Stimulated activated CD4-positive, alpha-beta T cell treated with anti-CD3 and anti-CD28 coated beads, Interleukin-1b, Interleukin-23, amount 100 ng/mL, for 1 hour (primary cell): ENCODE measurements at places on chromosomes 2 and 18.

DNA sequence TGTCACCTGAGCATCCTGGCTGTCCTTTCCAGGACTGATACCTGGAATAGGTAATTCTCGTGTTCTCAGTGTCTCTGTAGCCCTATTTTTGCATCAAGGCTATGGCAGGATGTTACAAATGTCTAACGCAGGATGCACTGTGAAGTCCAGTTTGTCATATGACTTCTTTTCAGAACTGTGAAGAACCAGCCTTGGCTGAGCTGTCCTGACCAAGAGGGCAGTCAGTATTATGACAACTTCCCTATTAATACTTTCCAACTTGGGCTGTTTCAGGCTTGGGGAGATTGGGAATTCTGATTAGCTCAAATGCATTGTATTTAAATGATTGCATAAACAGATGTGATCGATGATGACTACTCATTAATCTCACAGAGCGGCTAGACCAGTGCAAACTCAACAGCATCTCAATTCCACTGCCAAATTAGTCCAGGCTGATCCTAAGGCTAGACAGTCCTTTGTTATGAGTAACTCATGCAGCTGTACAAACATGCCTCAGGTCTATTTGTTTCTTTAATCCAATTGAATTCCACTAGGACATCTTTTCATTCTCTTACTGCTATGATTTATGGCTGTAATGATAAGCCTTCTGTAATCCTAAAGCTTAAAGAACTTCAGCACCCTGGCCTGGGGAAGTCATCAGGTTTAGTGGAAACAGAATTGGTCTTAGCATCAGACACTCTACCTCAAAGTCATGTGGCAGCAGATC is 331.6 kb downstream of the KCNS3 start:
- no peak for DNase-seq

DNA sequence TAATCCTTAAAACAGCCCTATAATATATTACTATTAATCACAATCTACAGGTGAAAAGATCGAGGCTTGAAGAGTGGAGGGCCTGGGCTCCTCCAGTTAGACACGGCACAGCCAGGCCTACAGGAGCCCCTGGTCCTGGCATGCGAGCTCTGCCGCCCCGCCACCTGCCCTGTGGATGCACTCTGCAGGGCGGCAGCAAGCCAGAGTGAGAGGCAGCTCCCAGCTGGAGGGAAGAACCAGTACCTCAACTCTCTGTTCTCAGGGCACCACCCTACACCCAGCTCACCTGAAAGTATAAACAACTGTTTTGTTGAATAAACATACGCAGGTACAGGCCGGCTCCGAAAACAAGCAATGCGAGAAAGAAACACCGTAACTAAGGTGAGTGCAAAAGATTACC is 34.6 kb downstream of the EIPR1 start:
- DNase-seq, result no peak

DNA sequence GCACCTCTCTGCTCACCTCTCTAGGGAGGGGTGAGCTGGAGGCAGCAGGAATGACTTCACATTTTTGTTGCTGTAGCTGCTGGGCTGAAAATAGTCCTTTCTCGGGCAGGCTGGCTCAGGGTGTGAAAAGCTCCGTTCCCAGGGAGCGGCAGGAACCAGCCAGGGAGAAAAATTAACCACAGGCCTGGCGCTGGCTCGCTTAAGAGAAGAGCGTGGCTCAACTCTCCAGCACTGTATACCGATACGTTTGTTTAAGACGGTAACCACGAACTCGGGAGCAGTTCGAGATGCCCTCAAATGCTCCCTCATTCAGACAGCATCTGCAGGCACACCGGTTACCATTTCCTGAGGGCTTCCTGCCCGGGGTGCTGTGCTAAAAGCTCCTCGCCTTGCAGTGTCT is 129.6 kb downstream of the CELF4 start:
- DNase-seq, result no peak

DNA sequence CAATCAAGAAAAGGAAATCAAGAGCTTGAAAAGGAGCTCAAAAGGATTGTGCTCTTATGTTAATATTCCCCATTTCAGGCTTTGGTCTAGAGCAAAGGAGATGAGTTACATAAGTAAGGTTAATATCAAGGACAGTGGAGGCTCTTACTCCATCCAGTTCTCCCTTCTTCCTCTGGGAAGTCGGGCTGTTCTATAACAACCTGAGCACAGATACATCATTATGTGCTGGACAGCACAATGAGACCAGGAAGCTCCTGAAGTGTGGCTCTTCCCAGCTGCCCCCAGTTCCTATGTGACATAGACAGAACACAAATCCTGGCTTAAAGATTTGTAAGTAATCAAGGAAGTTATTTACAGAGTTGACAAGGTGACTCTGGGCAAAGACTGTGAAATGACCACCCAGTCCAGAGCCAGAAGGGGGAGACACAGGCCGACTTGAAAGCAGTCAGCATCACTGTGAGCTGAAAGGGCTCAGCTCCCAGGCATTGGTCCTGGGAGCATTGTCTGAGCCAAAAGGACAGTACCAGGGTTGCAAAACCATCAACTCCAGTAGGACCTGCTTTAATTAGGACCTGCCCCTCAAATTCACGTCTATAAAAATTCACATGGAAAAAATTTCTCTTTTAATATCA is 917.6 kb upstream of the ACVR2A start:
- no peak for DNase-seq

GRCh38 chr2:230765611-230766300 is 53.1 kb downstream of the CAB39 start:
- no peak for DNase-seq

- DNase-seq, result no peak
Measured at GRCh38 chr2:138433995-138434951, 67.3 kb upstream of the SPOPL start.

DNA sequence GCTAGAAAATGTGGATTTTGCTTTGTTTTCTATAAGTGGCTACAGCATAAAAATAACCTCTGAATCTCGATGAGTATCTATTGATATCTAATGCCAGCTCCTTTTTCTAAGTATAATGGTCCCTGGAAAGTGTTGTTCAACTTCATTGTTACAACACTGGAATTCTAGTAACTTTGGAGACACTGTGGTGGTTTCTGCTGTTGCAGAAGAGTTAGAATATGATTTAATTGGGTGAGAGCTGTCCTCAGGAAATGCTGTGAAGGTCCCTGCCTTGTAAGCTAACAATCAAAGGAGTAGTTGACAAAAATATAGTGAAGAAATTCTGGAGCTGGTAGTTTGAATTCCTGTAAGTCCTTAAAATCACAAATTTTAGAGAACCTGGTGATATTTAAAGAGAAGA is 62.1 kb downstream of the C18orf63 start:
- no peak for DNase-seq

DNA sequence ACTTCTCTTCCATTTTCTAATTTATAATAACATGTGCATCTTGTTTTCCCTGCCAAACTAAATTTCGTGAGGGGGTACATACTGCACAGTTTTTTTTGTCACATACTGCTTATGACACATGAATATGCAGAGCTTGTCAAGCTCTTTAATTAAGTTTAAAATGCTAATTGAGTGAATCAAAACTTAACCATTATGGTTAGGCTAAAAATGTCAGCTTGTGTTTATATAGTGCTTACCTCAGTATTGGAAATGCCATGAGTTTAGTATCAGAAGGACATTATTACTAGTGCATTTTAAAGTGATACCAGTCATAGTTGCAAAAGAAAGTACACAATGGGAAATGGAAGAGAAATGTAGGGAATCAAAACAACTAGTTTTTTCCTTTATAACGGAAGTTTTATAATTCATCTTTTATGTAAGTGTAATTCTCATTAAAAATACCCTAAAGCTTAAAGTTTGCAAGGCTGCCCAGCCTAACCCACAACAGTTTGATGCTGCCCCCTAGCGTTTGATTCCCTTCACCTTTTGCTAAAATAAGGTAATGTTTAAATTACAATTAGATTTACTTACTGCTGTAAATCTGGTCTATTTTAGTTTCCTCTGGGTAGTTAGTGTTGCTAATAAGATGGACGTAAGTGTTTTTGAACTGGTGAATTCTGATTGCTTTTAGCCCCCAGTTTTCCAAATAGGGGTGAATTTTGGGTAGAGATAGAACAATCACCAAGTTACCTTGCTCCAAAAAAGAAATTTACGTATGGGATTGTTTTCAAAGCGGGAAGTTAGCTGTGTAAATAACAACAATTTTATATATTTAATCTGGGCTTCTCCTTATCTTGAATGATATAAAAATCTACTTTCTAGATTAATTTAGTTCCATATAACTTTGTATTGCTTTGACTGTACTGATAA is 3.2 kb downstream of the SLC39A10 start:
- DNase-seq, result peak; percentile 70

DNA sequence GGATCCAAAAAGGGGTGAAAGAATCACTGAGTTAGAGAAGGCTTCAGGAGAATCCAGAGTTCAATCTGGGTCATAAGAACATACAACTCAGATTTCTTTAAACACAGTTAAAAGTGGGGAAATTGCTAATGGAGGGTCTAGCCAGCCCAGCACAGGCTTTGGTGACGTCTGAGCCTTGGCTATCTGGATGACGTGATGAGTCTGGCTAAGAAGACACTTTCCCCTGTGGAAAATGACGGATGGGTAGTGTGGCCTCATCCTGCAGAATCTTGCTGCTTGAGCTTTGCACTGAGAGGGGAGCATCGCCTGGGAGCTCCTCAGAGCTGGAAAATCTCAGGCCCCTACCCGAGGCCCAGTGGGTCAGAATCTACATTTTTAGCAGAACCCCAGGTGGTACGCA is 19.2 kb downstream of the EDAR start:
- DNase-seq, result no peak

DNA sequence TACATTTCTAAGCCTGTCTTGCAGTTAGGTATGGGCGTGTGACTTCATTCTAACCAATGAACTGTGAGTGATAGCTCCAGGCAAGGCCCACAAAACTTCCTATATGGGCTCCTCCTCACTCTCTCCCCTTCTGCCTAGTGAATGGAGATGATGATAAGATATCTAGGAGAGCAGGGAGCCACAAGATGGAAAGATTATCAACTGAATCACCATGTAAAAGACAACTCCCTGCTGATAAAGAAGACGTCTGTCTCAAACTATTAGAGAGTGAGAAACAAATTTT is 237.1 kb downstream of the GPD2 start:
- no peak for DNase-seq

GRCh38 chr18:79260510-79260909 is 135.2 kb upstream of the NFATC1 start:
- DNase-seq, result no peak

DNA sequence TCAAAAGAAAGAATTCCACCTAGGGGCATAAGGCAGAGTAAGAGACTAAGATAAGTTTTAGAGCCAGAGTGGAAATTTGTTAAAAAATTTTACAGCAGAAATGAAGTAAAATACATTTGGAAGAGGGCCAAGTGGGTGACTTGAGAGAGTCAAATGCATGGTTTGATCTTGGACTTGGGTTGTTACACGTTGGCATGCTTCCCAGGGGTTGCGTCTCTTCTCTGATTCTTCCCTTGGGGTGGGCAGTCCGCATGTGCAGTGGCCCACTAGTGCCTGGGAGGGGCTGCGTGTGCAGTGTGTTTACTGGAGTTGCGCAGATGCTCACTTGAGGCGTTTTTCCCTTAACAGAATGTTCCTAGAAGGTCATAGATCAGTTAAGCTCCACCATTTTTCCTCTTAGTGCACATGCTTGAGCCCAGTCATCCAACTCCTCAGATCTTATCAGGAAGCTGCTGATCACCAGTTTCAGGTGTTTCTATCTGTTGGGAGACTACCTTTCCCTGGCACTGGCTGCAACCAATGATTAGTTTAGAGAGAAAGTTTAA is 13.1 kb downstream of the SEH1L start:
- DNase-seq, result no peak

- no peak for DNase-seq
Measured at GRCh38 chr2:236969767-236970655, 115.7 kb upstream of the COPS8 start.

GRCh38 chr2:175383286-175383685 is 201.8 kb upstream of the ATP5MC3 start:
- DNase-seq, result no peak

- no peak for DNase-seq
Measured at GRCh38 chr18:62914871-62915392, 199.6 kb downstream of the PHLPP1 start.

DNA sequence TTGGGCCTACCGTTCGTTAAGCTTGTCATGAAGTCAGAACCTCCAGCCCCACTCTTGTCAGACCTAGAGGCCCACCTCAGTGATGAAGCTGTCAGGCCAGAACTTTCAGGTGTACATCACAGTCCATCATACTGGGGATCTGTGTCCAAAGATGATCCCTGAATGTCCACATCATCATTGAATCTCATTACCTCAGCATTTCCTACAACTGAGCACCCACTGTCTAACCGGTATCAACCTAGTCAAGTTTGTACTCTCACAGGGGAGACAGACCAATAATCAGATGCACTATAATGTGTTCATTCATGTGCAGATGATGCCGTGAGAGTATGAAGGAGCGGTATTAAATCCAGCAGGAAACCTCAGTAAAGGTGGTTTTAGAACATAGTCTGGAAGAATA is 36.3 kb upstream of the EHBP1 start:
- no peak for DNase-seq

- no peak for DNase-seq
Measured at GRCh38 chr2:10036095-10036884, 7.1 kb upstream of the KLF11 start.

- no peak for DNase-seq
Measured at GRCh38 chr2:137367361-137367760, 596.9 kb upstream of the HNMT start.

GRCh38 chr2:31736695-31737454 is 156.1 kb upstream of the SRD5A2 start:
- no peak for DNase-seq

DNA sequence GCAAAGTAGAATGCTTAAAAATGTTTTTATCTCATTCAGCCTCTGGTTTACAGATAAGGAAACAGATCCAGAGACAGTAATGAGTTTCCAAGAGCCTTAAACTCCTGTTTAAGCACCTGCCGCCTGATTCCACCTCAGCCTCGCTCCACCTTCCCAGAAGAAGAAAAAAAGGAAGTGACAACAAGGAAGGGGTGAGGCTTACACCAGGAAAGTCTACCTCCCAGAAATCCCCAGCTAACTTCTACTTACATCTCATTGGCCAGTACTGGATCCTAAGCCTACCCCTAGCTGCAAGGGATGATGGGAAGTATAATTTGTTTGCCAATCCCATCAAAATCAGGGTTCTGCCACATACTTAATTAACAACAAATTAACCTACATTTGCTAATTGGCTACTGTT is 15.3 kb upstream of the ARID5A start:
- DNase-seq, result no peak

DNA sequence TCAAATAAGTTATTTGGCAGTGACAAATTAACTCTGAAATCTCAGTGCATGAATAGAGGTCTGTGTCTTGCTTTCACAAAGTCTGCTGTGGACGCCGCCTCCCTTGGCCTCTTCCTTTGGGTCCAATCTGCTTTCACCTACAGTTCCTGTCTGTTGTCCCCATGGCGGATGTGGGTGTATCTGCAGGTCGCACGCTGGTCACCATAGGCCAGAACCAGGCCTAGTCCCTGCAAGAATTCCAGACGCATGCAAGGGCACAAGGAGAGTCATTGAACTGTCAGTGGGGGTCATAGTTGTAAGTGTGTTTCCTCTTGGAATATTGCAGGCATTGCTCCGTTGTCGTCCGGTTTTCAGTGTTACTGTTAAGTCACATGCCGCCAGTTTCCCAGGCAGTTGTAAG is 7.4 kb downstream of the SOCS6 start:
- DNase-seq, result no peak
